ENCODE measurements at places on chromosomes 2 and 18.

DNA sequence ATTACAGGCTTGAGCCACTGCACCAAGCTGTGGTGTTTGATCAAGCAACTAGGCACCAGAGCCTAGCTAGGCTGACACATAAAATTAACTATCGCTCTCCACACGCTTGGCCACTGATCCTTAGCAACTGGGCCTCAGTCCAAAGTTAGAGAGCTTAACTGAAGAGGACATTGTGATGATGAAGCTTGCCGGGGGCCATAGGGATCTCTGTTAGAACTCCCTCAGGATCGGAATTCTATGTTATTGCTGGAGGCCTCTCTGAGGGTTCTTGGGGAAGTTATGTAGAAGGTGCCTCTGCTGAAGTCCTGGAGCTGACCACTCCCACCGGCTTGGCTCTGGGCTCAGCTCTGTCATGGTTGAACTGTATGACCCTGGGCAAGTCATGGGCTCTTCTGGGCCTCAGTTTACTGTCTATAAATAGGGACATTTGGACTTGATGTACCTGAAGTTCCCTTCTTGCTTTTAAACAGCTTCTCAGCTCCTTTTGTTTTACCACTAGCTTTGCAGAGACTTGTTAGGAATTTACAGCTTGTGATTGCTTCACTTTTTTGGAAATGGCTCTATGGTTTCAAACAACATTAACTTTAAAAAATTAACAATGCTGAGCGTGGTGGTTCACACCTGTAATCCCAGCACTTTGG is 44.1 kb downstream of the GATA6 start:
- DNase-seq: no peak

DNA sequence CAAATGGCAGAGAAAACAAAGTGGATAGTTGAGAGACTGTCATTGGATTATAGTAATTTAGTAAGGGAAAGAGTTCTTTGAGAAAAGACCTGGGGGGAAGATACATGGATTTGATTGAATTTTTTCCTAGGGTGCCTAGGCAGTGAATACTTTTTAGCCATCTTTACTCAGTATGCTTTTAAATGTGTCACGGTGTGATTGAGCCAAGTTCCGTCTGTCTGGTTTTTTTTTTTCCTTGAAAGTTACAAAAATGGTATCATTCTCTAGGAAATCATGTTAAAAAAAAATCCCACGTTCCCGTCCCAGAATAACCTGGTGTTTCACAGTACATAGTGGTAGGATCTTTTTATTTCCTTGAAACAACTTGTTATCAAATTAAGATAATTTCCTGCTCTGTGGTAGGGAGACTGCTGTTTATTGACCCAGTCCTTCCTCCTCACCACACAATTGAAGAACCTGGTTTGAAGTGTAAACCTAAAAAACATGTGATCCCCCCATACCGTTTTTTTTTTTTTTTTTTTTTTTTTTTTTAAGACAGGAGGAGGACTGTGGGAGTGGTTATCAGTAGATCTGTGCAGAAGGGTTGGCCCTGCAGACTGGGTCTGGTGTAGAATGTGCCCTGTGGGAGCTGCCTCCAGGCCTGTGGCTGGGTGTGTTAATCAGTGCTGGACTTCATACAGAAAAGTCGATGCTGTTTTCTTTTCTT is 55.1 kb downstream of the DGKD start:
- no peak for DNase-seq

DNA sequence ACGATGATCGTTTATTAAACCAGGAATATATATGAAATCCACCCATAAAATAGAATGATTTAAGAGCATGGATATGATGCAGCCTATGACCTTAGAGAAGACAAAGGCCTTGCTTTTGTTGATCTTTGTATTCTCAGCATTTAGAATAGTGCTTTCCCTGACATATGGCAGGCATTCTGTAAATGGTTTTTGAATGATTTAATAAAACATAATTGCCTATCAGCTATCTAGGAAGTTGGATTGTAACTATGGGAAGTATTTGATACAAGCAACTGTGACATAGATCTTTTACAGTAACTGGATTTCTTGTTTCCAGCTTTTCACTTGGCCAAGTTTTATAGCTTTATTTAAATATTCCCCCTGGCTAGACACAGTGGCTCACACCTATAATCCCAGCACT is 5.1 kb upstream of the GPR155 start:
- DNase-seq: no peak

- no peak for DNase-seq
Measured at GRCh38 chr2:237697586-237698357, 70.4 kb downstream of the LRRFIP1 start.

DNA sequence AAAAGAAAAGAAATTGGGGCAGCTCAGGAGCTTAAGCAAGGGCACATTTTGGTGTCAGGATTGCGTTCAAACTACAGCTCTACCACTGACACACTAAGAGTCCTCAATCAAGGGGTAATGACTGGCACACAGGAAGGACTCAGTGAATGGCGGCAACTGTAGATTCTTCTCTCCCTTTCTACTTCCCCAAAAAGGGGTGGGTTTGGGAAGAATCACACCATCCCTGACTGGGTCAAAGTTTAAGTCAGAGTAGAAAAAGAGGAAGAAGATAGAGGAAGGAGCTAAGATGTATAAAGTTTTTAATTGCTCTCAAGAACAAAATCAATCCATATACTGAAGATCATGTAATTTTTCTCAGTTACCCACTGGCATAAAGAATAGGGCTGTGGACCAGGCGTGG is 2.6 kb downstream of the NLRC4 start:
- DNase-seq: no peak

DNA sequence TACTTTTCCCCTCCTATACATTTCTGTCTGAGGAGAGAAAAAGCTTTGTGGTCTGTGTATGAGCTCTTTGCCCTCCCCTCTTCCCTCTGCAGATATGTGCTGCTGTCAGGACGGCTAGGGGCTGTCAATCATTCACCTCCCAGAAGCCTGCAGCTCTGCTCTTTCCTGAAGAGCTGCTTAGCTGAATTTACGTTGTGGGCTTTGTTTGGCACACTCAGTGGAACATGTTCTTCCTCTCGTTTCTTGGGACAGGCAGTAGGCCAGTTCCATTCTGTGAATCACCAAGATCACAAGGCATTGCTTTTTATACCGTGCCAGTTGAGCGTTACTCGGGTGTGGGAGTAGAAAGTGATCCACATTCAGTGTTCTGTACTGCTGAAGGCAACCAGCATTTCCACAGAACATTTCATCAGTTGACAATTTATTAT is 136.7 kb downstream of the LAMA3 start:
- DNase-seq: no peak

- DNase-seq: no peak
Measured at GRCh38 chr2:240858871-240859270, 9.8 kb upstream of the AGXT start.

- DNase-seq: no peak
Measured at GRCh38 chr18:79379251-79379905, 16.4 kb upstream of the NFATC1 start.

GRCh38 chr2:112936927-112937232 is 25.9 kb downstream of the IL37 start:
- DNase-seq: no peak

GRCh38 chr2:54646170-54646927 is 77.1 kb upstream of the EML6 start:
- no peak for DNase-seq

DNA sequence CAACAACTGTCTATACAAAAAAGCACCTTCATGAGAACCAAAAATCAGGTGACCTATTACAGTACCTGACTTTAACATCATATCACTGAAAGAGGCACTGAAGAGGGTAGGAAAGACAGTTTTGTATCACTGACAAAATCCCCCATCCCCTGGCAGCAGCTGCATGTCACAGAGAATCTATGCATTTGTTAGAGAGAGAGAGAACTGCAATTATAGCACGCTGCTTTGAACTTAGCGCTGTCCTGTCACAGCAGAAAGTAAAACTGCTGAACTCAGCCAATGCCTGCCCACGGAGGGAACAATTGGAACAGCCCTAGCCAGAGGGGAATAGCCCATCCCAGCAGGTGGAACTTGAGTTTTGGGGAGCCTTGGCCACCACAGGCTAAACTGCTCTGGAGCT is 75.1 kb upstream of the NOL4 start:
- no peak for DNase-seq

- DNase-seq: peak; percentile 80
Measured at GRCh38 chr2:218398437-218399390, 954 bp upstream of the CTDSP1 start.

- no peak for DNase-seq
Measured at GRCh38 chr2:120551522-120551921, 184.1 kb upstream of the GLI2 start.

- DNase-seq: no peak
Measured at GRCh38 chr2:97750017-97750416, 36.6 kb downstream of the ZAP70 start.

DNA sequence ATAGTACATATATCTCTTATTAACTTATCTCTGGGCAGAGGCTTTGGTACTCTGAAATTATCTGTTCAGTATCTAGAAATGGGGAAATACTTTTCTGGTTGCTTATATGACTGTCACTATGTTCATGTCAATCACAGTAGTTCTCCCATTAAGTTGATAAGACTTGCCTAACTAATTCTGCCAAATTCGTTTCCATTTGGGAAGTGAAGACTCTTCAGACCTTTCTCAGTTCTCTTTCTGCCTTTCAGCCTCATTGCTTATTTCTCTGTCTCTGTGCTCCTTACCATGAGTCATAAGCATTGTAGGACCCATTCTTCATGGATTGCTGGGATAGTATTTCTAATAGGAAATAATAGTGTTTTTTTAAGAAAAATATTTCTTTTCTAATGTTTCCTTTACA is 113.5 kb downstream of the PHLPP1 start:
- no peak for DNase-seq

- DNase-seq: no peak
Measured at GRCh38 chr18:46424898-46425297, 232.1 kb downstream of the LOXHD1 start.

DNA sequence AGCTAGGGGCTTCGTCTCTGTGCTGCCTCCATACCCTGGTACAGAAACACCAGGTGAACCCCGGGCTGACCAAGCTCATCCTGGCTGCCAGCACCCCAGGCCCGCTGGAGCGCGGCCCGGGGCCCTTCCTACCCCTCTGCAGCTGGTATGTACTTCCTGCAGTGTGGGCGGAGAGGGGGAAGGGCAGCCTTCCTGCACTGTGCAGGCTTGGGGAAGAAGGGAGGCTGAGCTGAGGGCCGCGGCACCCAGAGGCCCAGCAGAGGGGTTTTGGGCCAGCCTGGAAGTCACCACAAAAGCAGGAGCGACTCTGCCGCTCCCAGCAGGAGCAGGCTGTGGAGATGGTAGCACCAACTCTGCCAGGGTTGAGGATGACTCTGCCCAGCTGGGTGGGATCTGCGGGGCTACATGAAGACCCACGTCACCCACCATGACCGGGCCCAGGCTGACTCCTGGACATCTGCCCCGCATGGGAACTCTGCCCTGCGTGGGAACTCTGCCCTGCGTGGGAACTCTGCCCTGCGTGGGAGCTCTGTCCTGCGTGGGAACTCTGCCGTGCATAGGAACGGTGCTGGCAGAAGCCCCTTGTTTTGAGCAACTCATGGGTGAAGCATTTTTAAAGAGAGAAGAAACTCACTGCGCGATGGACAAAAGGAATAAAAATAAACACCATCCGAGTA is 273.3 kb downstream of the NDUFA10 start:
- DNase-seq: no peak

GRCh38 chr18:51716277-51716676 is 518.8 kb upstream of the MEX3C start:
- no peak for DNase-seq

DNA sequence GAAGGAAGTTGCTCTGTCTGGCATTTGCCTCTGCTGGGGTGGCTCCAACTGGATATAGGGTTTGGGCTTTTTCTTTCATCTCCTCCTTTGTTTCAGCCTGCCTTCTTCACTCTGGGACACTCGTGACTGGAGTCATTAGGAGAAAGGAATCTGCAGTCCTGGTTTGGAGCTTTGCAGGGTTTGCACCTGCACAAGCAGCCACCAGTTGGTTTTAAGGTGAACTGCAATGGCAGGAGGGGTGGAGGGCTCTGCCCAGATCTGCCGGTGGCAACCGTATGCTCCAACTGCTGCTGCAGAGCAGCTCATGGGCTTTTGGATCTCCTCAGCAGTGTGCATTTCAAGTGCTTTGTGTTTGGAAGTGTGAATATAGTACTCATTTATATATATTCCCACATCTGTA is 131.3 kb upstream of the MGAT5 start:
- no peak for DNase-seq

DNA sequence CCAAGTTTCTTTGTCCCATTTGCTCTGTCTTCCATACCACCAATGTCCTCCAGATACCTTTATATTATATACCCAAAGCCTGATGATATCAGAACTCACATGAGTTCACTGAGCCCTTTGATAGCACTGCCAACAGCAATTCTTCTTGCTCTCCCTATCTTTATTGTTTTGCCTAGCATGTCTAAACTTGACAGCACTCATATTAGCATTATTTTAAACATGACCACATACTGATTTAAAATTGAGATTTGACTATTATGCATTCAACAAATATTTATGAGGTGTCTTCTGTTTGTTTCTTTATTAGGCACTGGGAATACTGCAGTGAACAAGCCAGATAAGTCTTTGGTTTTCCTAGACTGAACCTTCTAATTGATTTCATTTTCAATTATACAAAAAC is 587.3 kb upstream of the GCFC2 start:
- DNase-seq: no peak

GRCh38 chr18:7165846-7166393 is 48.3 kb upstream of the LAMA1 start:
- no peak for DNase-seq

GRCh38 chr18:10226971-10227370 is 227.5 kb upstream of the APCDD1 start:
- DNase-seq: no peak

DNA sequence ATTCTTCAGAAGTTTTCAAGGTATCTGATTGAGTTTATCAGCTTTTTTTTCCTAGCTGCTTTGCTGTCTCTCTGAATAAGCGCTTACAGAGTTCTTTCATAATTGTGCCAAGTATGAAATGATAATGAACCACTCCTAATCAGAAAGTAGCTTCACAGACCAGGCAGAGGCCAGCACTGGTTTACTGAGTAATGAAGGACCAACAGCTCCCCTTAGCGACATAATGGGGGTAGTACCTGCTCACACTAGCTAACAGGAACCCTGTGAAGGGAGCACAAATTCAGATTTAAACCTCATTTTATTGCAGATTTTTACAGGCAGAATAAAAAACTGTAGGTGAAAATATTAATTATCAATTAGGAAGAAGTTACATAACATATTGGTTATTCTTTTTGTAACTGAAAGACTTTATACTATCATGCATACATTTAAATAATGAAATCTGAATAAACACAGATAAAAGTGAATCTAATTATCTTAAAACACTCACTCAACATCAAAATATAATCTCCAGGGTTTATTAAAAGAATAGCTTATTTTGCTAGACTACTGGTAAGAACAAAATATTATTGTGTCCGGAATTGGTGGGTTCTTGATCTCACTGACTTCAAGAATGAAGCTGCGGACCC is 53.7 kb upstream of the LRRC30 start:
- DNase-seq: peak; percentile 64
